ENCODE measurements at places on chromosomes 13 and 19.

DNA sequence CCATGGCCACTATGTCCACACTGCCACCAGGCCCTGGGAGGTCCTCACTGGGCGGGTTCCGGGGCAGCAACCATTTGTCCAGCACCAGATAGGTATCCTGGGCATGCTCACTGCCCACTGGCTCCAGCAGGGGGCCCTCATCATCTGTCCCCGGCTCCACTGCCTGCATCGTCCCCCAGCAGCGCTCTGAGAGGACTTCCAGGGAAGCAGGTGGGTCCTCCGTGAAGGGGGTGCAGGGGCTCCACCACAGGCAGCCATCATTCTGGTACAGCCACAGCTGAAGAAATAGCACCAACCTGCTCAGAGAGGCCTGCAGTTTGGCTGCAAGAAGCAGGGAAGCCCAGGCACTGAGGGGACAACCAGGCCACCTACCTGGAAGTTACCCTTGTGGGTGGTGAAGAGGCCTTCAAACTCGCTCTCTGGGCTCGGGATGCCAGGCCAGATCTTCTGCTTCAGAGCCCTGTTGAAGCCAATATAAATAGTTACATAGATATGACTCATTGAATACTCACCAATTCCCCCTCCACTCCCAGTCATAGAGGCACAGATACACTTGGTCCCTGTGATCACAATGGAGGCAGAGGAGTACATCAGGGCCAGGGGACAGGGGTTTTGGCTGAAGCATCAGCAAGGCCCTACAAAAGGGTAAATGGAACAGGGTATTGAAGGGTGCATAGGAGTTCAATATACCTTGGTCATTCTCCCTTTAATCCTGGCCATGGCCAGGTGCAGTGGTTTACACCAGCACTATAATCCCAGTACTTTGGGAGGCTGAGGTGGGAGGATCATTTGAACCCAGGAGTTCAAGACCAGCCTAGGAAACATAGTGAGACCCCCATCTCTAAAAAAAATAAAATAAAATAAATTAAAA, 4.1 kb downstream of the SWSAP1 start:
- no peak for DNase-seq

DNA sequence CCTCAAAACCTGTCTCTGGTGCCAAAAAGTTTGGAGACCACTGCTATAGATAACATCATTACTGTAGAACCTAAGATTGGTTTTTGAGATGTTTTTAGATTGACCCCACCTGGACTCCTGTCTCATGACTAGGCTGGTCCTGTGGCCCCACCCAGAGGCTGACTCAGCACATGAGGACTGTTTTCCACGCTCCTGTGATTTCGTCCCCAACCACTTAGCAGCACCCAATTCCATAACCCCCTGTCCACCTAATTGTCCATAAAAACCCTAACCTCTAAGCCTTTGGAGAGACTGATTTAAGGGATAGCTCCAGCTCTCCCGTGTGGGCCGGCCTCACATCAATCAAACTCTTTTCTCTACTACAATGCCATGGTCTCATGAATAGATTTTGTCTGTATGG, 25.6 kb upstream of the GAS6 start:
- DNase-seq, result no peak

DNA sequence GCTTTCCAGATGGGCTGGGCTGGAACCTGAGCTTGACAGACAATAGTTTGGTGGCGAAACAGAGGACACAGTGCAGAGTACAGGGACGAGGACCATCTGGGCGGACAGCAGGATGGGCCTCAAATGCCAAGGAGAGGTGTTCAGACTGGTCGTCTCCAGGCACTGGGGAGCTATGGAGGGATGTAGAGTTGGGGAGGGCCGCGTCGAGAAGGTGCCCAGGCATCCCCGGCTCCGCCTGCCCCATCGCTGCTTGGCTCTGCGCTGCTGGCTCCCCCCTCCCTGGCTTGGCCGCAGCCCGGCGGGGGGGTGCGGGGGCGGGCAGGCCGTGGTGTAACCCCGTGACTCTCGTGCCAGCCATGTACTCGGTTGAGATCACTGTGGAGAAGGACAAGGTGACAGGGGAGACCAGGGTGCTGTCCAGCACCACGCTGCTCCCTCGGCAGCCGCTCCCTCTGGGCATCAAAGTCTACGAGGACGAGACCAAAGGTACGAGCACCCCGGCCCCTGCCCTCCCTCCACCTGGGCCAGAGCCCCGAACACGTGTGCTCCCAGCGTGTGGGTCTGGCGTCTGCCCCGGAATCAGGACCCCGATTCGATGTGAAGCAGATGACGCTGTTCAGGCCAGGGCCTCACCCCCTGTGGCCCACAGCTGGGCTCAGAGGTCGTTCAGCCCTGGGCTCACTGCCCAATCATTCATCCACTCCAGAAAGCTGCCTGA, 10.8 kb upstream of the MISP start:
- DNase-seq, result no peak

DNA sequence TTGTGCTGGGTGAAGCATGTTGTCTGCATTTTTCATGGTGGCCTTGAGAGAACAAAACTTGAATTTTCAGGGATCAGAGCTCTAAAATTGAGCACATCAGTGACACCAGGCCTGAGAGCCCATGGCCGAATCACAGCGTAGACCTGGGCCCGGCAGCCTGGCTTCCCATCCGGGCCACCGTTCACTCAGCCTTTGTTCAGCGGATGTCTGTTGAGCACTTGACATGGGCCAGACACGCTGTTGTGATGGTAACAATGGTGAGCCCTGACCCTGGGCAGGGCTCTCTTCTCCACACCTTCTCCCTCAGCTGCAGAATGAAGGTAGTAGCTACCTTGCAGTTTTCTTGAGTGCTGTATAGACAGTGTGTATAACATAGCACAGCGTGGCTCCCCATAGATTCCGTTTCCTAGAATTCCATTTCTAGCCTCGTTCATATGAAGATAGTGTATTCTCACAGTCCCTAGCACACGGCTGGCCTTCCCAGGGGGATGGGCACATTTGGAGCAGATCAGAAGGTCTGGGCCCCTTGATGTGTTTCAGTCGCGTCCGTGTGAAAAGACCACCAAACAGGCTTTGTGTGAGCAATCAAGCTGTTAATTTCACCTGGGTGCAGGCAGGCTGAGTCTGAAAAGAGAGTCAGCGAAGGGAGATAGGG, 75.3 kb downstream of the RAB20 start:
- DNase-seq, result no peak

DNA sequence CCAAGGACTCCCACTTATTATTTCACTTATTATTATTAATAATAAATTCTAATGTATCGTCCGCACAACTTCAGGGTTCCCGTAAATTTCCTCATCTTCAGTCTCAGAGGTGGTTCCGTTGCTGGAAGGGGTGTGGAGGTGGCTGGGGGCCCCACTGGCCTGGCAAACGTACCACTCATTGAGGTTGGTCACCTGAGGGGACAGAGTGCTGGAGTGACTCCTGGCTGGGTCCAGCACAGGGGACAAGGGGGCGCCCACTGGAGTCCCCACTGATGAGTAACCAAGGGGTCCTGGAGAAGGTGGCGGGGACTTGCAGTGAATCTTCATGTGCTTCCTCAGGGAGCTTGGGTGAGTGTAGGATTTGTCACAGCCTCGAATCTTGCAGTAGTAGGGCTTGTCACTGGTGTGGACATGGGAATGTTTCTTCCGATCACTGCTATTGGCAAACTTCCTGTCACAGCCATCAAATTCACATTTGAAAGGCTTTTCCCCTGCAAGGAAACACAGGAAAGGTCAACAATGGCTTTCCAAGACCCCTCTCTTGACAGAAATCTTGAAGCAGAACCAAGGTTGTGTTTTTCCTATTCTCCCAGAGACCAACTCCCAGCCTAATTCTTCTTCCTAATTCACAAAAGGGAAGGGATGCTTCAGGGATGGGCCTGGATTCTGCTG, 6.1 kb downstream of the ZIC5 start:
- DNase-seq, result no peak

GRCh38 chr13:98783856-98784478, 31.5 kb upstream of the SLC15A1 start:
- no peak for DNase-seq

Measured in activated T-helper 1 cell treated with Interleukin-2 at 50 U/mL for 16 hours (primary cell).